ENCODE measurements at places on chromosomes 2 and 18.

DNA sequence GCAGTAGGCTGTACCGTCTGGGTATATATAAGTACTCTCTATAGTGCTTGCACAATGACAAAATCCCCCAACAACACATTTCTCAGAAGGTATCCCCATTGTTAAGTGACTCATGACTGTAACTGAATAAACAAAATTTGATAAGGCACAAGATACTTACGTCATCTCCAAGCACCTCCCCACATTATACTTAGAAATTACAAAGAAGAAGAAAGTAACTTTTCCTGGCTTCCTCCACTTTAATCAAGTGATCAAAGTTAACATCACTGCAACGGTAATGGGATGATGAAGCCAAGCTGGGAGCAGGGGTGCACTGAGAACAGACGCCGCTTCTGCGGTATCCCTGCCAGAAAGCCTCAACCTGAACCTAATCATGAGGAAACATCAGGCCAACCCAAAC lies 9.7 kb downstream of the TNS1 start:
- no peak for DNase-seq

GRCh38 chr2:65727816-65728215 lies 295.4 kb upstream of the SPRED2 start:
- no peak for DNase-seq

DNA sequence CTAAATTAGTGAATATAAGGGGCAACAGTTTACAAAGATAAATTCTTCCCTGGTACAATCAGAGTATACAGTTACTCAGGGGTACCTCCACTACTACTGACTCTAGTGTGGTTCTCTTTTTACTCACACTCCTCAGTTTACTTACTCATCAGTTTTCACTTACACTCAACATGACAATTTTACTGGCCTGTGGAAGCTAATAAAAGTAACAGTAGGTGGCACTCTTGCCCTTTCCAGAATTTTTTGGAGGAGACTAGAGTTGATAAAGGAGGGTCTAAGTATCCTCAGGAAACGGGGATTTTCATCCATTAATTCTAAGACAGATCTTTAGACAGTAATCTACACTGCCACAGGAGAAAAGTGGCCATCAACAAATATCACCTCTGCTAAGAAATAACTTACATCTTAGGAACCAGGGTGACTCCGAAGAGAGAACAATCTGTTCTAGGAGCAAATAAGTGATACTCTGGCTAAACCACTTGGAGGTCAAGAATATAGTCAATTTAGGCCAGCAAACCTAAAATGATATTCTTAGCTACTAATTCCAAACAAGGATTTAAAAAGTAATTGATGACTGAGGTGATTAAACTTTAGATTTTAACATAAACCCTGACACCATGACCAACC lies 61.3 kb downstream of the ATL2 start:
- DNase-seq = no peak

- DNase-seq = no peak
These were observed 59.9 kb downstream of the PTPRM start for GRCh38 chr18:7626922-7627440.

GRCh38 chr2:177588671-177589070 lies 196.1 kb downstream of the AGPS start:
- no peak for DNase-seq

DNA sequence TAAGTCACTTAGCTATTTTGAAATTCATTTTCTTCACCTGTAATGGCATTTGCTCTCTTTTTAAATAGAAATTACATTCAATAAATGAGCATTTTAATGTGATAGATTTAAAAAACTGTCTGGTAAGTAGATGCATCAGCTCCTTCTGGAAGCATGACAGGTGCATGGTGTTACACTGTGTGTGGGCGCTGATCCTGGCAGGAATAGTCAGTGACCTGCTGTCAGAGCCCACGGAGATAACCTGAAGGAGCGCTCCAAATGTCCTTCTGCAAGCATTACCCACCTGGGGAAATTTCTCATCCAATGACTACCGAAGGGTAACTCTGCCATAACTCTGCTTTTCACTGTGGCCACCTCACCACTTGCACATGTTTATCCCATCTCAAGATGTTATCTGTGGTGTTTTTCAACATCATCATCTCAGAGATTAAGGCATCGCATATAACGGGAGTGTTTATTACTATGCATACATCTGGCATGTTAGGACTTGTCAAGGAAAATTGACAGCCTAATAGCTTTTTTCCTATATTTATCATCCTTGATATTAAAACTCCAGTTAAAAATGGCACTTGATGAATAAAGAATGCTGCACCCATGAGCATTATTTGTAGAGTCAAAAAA lies 637.3 kb downstream of the ERBB4 start:
- no peak for DNase-seq

- no peak for DNase-seq
These were observed 148.4 kb upstream of the CAVIN2 start for GRCh38 chr2:191995285-191995684.

DNA sequence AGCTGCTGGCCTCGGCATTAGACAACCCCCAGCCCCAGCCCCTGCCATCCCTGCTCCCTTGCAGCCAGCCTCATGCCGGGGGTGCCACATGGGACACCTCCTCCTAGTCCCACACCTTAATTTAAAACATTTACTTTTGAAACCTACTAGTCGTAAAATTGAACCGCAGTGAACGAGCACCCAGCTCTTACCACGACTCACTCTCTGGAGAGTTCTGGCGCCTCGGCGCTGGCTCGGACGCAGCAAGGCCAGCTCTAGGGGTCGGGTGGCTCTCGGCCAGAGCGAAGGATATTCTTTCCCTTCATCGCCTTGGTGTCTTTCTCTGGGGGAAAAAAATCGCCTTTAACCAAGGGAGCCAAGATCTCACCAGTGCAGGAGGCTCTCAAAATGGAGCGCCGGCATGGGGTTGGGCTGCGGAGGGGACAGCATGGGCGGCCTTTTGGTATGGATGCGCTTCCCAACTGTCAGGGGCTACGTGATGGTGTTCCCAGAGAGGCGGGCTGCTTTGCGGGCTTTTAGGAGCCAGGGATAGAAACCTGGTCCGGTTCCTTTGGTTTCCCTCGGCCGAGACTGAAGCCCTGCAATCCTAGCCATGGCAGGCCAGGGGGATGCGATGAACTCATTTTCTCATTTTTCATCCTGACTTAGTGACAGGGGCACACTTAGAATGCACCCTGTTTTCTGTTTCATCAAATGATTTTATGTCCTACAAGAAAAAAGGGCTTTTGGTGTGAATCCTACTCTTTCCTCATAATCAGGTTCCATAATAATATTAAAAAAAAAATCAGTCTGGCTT lies 2.0 kb downstream of the HPCAL1 start:
- DNase-seq = no peak

DNA sequence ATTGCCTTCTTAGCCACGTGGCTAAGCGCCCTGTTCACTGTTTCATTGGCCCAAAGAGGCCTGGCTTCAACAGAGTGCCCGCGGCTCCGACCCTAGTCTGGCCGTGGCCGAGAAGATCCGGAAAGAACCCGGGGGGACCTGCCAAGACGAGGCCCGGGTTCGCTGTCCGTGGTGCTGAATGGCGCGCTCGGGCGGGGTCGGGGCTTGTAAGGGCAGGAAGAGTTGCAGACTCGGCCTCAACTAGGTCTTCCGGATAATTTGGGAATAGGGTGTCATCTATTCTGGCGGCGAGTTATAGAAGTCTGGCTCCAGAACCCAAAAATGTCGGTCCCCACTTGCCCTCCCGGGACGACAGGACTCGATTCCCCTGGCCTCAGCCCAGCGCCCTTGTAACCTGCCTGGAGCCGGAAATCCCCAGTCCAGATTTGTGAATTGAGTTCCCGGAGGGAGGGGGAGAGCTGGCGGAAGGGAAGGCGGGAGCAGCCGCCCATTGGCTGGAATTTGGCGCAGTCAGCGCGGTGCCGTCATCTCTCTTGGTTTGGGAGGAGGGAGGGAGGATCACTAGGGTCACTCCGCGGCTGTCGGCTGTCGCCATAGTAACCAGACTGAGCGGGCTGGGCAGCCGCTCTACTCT lies 3.5 kb downstream of the CDK5R2 start:
- DNase-seq = no peak

DNA sequence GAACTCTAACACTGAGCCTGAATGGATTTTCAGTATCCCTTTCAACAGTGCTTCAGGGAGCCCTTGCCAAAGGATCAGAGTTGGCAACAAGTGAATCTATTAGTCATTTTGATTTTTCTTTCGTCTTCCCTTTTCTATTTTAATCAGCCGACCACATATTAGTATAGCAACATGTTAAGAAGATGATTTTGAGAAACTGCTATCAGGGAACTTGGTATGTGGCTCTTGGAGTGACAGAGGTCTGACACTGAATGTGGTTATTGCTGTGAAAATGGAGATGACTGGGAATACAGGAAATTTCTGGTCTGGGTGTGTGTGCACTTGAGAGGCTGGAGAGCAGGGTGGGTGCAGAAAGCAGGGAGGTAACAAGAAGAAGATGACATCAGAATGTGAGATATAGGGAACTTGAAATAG lies 28.7 kb upstream of the IL1RL1 start:
- DNase-seq = no peak

DNA sequence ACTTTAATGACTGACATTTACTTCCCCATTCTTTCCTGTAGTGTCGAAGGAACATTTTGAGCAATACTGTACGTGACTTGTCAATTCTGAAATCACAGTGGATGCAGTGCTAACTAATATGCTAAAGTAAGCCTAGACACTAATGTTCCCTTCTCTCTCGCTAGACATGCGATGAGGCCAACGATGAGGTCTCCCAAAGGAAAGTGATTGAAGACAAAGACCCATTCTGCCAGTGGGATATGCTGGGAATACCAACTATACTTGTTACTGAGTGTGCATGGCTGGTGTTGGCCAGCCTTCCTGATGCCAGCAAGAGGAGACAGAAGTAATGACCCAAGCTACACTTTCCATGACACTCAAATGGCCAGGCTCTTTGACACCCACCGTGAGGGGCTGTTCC lies 2.5 kb upstream of the SERPINE2 start:
- no peak for DNase-seq

- no peak for DNase-seq
These were observed 89.8 kb downstream of the PRKCE start for GRCh38 chr2:45741161-45741850.

DNA sequence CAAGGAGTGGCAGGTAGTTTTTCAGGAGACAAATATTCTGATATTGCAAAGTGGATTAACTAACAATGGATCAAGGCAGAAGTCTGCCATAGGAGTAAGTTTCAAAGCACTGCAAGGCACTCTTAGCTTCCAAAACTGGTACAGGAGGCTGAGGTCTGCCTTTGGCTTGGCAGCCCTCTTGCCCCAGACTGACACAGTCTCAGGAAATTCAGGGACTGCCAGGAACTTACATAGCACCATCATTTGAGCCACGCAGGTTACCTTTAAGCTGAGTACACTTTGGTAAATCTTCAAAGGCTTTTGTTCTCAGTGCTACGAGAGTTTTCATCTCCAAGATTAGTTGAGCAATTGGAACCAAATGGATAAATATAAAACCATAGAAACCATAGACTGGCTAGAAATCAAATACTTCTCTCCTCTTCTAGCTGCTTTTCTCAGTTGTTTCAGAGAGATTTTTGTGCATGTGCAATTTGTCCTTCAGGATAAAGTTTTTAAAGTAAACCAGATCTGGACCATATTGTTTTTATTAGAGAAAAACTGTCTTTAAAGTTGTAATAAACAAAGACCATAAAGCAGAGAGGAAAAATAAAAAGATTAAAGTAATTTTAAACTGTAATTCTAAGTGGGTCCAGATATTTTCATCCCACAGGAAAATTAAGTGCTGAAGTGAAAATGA lies 18.8 kb downstream of the ANKRD29 start:
- no peak for DNase-seq

- no peak for DNase-seq
These were observed 19.8 kb downstream of the TET3 start for GRCh38 chr2:74004212-74005182.

DNA sequence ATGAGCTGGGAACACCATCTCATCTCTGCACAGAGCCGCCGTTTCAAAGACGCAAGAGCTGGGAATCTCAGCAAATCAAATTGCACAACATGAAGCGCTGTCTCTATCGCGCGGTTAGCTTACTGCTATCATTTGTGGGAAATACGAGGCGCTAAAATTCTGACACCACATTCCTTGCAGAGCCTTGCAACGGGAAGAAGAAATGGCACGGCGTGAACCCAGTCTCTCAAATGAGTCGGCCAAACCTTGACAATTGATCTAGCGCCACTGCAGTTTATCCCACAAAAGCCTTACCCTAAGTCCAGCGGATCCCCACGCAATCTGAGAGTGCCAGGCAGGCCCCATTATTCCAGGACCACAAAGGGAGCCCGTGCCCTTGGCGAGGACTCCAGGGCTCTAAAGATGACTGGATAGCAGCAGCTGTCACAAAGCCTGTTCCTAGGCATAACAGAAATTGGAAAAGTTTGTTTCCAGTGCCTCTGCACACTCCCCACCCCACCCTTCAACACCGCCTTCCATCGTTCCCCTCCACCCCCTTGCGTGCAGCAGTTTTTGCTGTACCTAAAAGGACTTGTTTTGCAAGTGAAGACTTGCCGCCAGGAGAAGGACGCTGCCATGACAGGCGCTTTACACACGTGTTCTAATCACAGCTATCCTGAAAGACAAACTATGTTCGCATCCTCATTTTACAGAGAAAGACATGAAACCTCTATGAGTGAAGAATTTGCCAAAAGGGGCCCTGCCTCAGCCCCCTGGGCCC lies 252.4 kb downstream of the EIPR1 start:
- no peak for DNase-seq

DNA sequence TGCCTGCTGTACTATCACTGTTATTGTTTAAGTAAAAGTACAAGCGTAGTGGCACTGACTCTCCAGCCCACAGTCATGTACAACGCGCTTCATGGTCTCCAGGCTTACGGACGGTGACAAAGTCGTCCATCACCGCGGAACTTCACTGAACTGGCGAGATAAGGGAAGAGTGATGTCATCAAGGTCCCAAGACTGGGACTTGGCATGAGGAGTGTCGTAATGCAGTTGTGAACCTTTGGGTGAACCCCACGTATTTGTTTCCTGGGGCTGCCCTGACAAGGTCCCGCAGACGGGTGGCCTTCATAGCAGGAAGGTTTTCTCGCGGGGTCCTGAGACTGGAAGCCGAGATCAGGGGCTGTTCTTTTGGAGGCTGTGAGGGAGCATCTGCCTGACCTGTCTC lies 17.3 kb downstream of the NFATC1 start:
- DNase-seq = no peak

DNA sequence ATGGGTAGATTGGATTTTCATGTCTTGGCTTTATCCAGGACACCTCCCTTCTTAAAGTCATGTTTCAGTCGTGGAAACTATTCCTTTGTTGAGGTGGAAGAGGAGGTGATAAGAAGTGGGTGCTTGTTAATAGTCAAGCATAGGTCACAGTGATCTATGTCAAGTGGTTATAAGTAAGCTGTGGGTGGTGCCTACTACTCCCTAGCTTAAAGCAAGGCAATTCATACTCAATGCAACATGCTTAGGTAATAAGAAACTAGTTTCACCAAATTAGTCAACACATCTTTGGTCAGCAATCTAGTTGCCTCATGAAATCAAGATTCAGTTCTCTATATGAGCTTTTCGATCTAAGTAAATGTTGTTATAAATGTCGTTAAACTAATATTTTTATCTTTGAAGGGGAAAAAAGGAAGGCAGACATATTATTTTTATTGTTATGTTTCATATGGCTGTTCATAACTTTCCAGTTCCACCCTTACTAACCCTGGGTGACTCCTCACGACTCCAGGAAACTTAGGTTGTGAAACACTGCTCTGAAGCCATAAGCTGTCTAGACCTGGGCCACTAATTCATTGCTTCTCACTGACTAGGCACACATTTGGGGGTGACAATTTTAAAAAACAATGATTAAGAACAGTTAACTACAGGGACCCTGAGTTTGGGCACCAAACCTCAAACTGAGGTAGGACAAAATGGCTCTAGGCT lies 5.8 kb upstream of the ABCB11 start:
- no peak for DNase-seq

GRCh38 chr2:241014764-241015163 lies 16.3 kb downstream of the SNED1 start:
- no peak for DNase-seq

All from stimulated activated CD8-positive, alpha-beta memory T cell treated with anti-CD3 and anti-CD28 coated beads, Interleukin-7, amount 100 ng/mL, for 4 hours (primary cell).